DND-41 (cell line): ENCODE measurements at places on chromosomes 7 and 10.

- H3K27me3 ChIP-seq, result no peaks in the 10 kb centered on the region
- no peaks in the 10 kb centered on the region for H3K36me3 ChIP-seq
- H3K4me3 ChIP-seq, result no peak overlapping the region
These were observed 107.7 kb upstream of the KLF6 start for GRCh38 chr10:3892440-3893425.

DNA sequence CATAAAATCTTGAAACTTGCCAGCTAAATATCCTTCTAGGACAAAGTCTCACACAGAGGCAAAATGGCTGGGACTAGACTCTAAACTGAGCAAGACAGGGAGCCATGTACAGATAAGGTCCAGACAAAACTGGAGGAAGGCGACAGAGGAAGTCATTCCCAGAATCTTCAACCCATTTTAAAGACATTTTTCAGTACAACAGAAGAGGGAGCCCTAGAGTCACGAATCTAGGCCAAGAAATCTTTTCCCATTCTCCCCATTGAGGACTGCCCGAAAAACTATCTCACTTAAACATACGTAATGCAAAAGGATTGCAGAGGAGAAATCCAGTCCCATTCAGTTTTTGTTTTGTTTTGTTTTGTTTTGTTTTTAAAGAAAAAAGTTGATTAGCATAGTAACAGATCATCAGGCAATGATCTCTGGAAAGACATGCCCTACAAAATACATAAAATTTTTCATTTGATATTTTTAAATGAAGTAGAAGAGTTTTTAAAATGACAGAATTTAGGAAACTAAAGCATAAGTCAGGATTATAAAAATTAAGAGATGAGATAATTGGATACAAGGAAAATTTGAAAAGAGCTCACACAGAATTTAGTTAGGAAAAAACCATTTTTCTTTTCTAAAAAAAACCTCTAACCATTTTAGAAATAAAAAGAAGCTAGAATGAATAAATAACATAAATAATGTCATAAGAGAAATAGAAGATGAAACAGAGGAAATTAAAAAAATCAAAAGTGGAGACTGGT, 16.9 kb upstream of the PRF1 start:
- no peaks in the 10 kb centered on the region for H3K4me1 ChIP-seq
- H3K27me3 ChIP-seq, result no peaks in the 10 kb centered on the region
- H3K4me3 ChIP-seq, result no peak overlapping the region
- H3K36me3 ChIP-seq, result no peaks in the 10 kb centered on the region

- H3K4me3 ChIP-seq, result no peak overlapping the region
- peaks cover 57% of the 10 kb centered on the region for H3K36me3 ChIP-seq
- DNase-seq, result no peak
- peaks cover 6% of the 10 kb centered on the region; the same call in 1 of the 2 replicates for H3K4me1 ChIP-seq
- H3K27me3 ChIP-seq, result no peaks in the 10 kb centered on the region
- H3K27ac ChIP-seq, result no peak overlapping the region
These were observed 210.2 kb downstream of the MLLT10 start for GRCh38 chr10:21744223-21744622.

DNA sequence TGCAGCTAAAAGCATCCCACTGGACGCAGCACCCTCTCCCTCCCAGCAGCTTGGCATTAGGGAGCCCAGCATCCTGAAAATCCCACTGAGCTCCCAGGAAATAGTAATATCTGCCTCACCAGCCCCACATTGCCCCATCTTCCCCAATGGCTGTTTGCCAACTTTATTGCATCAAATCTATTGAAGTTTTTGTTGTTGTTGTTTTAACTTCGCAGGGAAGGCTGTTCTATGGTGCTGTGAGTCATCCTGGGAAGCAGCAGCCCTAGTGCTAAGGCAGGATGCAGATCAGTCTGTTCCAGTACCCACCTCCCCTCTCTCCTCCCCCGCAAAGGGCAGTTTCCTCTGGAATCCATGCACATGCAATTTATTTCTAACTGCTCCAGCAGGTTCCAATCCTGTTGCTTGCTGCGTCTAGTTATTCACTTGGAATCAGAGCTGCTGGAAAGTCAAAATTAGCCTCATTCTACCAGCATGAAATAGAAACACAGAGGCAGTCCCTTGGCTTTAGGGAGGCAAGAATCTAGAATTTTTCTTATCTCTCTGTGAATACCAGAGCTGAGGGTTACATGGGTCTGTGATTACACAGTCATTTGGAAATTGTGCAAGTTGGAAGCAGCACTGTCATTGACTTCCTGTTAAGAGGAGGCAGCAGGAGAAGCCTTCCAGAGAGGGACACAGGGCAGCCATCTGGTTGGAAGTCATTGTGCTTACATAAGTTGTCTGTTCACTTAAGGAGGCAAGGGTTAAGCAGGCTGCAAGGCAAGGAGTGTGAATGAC, 115.9 kb upstream of the CACUL1 start:
- DNase-seq, result no peak
- no peak overlapping the region for H3K27ac ChIP-seq
- peaks cover 5% of the 10 kb centered on the region for H3K27me3 ChIP-seq
- no peak overlapping the region for H3K4me3 ChIP-seq
- H3K4me1 ChIP-seq, result no peaks in the 10 kb centered on the region

DNA sequence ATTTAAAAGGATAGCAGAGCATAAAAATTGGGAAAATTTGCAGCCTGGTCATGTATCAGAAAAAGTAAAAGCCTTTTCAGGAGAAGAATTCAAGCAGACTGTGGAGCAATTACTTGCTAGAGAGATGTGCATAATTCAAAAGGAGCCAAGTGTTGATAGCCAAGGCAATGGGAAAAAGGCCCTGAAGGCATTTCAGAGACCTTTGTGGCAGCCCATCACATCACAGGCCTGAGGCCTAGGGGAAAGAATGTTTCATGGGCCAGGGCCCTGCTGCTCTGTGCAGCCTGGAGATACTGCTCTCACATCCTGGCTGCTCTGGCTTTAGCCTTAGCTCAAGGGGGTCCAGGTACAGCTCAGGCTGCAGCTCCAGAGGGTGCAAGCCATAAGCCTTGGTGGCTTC, 152.9 kb downstream of the MAGI2 start:
- H3K4me3 ChIP-seq, result no peak overlapping the region
- H3K4me1 ChIP-seq, result no peaks in the 10 kb centered on the region
- DNase-seq, result no peak
- no peaks in the 10 kb centered on the region for H3K27me3 ChIP-seq
- no peak overlapping the region for H3K27ac ChIP-seq

DNA sequence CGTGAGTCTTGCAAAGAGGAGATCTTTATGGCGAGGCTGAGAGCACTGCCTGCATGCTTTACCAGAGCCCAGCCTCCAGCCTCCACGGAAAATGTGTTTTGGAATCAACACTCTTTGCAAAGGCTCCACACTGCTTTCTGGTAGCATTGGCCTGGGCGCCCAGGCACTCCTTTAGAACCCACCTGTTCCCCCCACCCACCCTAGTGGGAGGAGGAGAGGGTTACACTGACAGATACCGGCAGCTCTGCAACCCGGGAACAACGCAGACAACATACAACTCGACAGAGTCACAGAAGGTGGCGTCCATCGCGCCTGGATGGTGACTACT, 5.5 kb upstream of the MNX1 start:
- no peak for DNase-seq
- peaks cover 3% of the 10 kb centered on the region for H3K27me3 ChIP-seq
- H3K36me3 ChIP-seq, result no peaks in the 10 kb centered on the region
- no peaks in the 10 kb centered on the region for H3K4me1 ChIP-seq
- no peak overlapping the region for H3K4me3 ChIP-seq
- no peak overlapping the region for H3K27ac ChIP-seq
